Pons (tissue), 1 donor: ENCODE measurements at places on chromosomes 3 and 15.

GRCh38 chr3:150742141-150742523 lies 20.8 kb downstream of the SIAH2 start:
- DNase-seq: no peak

DNA sequence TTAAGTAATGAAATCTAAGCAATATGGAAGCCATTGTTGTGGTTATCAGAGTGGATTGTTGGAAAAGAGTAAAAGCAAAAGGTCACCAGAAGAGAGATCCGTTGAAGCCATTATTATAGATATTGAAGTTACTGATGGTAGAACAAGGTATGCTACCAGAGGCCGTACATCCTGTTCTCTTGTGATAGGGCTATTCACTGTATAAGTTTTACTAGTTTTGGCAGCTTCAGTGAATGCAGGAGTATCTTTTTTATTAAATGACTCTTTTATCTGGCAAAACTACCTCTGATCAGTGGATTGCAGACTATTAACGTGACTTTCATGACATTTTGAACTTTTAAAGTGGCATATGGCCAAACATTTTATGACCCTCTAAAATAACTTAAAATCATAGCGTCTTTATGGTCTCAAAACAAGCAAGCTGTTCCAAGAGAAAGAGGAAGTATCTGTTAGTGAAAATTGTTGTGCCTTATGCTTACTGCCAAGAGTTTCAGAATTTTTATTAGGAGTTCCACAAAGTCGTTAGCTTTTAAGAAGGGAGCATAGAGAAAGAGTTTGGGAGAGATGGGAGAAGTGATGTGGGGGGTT lies 102.9 kb downstream of the LRRC49 start:
- DNase-seq: no peak

DNA sequence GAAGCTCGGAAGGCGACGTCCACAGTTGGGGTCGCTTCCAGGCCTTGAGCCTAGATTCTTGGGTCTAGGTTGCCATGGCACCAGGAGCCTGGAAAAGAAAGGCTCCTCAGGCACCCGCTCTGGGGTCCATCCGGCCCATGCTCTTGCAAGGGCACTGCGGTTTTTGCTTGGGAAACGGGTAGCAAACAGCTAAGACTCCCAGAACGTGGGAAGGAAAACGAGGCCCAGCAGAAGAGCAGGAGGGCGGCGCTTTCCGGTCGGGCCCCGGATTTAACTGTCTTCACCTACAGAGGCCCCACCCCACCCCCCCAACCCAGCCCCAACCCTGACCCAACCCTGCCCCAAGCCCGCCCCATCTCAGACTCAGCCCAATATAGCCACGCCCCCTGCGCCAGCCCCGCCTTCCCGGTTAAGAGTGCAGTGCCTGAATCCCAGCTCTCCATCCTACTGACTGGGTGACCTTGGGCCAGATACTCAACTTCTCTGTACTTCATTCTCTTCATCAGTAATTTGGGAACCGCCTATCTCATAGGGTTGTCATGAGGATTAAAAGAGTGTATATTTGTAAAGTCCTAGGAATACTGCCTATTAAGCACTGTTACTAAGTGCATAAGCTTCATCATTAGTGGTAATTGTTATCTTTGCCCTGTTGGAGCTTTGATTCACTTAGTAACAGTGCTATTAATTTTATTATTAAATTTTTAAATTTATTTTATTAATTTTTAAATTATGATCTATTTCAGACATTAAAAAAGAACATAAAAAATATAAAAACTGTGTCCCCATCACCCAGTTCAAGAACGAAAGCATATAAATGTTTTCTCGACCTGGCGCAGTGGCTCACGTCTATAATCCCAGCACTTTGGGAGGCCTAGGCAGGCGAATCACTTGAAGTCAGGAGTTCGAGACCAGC lies 28.4 kb upstream of the SMAD6 start:
- DNase-seq: no peak

DNA sequence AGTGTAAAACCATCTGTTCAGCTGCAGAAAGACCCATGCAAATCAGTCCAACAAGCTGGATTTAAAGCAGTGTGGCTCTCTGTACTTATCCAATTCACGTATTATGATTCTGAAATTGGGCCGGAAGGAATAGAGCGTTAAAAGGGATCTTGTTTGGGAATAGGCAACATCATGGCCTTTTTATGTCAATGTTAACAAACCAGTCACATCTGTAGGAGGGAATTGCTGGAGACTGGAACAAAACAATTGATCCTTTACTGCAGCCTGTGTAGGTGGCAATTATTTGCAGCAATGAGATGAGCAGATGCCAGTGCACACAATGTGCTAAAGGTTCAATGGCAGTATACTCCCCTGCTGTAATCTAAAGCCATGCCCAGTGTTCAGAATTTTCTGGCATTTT lies 887.4 kb upstream of the ROBO1 start:
- no peak for DNase-seq

GRCh38 chr3:141949399-141949798 lies 73.0 kb downstream of the ATP1B3 start:
- no peak for DNase-seq

DNA sequence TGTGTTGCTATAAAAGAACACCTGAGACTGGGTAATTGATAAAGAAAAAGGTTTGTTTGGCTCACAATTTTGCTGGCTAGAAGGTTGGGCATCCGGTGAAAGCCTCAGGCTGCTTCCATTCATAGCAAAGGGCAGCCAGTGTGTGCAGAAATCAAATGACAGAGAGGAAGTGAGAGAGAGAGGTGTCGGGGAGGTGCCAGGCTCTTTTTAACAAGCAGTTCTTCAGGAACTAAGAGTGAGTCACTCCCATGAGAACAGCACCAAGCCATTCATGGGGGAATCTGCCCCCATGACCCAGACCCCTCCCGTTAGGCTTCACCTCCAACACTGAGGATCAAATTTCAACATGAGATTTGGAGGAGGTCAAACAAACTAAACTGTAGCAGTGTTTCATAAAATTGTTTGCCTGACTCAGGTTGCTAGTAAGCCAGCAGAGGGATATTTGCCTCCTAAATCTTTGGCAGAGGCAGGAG lies 4.5 kb upstream of the PARP15 start:
- no peak for DNase-seq

- no peak for DNase-seq
Observed at GRCh38 chr15:39684233-39684632, 98.4 kb downstream of the FSIP1 start.

DNA sequence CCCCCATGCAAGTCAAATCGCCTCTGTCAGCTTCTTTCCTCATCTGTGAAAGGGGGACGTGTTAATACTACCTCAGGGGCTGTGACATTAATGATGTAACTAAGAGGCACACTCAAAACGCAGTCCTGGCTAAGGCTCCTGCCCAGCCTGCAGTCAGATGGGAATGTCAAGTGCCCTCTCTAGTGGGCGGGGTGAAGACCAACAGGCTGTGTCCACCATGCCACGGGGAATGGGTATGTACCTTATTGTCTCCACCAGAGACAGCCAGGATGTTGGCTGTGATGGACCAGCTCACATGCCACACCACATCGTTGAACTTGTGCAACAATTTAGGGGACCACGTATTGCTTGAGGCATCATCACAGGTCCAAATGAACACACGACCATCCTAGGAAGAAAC lies 11.0 kb upstream of the GHRL start:
- no peak for DNase-seq

GRCh38 chr15:38671675-38672254 lies 107.2 kb upstream of the RASGRP1 start:
- DNase-seq: peak; percentile 48

GRCh38 chr3:34256791-34257190 lies 458.4 kb downstream of the PDCD6IP start:
- DNase-seq: no peak

GRCh38 chr15:81400640-81401236 lies 26.7 kb upstream of the TMC3 start:
- peak; percentile 56 for DNase-seq

GRCh38 chr3:168859574-168859973 lies 763.9 kb upstream of the GOLIM4 start:
- no peak for DNase-seq
